ENCODE measurements at places on chromosomes 12 and 14.
A peak's percentile ranks its signal among the peaks of the same experiment; 100 is the strongest.

GRCh38 chr12:53236443-53237111 is 4.6 kb upstream of the RARG start:
- DNase-seq, result no peak

DNA sequence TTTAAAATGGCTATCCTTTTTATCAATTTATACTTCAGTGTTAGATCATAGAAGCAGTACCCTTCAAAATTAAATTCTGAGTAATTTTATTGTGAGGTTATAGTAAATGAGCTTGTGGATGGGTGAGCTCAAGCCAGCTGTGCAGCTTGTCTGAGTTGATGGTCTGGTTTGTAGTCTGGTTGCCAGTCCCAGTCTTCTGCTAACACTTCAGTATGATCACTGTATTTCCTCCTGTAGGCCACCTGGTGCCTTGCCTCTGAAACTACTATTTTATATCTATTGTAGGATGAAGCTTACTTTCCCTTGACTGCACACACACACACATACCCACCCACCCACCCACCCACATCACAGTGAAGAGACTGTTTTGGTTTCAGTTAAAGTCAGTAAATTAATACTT is 496.4 kb downstream of the PCNX1 start:
- peak; percentile 16 for DNase-seq

DNA sequence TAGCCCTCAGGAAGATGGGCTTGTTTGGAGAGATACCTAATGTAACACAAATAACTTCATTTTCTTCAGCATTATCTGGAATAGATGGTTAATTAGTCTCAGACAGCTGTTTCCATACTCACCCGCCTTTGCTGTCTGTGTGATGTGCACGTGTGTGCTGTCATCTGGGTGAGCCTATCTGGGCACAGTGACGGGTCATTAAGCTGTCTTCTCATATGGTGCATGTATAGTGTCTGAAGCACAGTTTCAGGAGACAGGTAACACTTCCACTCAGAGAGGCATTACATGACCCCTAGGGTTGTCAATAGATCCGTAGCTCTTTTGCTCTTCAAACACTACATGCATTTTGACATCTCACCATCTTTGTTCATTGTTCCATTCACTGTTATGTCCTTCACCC is 493.3 kb downstream of the APAF1 start:
- DNase-seq, result no peak

- no peak for DNase-seq
Observed at GRCh38 chr12:68854078-68854468, 46.1 kb downstream of the MDM2 start.

- no peak for DNase-seq
Observed at GRCh38 chr12:71787580-71787979, 32.9 kb downstream of the RAB21 start.

DNA sequence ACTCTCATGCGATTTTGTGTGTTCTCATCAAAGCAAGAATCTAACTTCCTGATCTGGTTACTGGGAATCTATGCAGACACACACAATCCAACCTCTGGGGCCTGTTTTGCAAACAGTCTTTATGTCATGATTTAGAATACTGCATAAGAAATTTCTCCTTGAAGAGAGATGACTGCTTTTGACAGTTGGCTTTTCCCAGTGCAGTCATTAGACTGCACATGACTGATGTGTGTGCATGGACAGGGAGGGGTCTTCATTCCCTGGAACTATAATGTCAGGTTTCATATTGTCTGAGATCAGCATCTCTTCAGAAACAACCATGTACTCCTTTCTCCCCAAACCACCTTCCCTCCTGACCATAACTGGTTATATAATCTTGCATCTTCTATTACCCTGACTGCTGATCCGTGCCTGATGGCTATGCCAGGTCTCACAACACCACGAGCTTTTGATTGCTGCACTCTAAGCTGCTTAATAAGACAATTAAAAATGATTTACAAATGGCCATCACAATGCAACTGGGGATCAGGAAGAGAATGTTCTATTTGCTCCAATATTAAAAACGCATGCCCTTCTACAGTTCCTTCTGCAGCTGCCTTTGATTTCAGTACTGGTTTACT is 995.4 kb downstream of the NRXN3 start:
- no peak for DNase-seq

GRCh38 chr12:123150275-123150743 is 581 bp downstream of the PITPNM2 start:
- no peak for DNase-seq

DNA sequence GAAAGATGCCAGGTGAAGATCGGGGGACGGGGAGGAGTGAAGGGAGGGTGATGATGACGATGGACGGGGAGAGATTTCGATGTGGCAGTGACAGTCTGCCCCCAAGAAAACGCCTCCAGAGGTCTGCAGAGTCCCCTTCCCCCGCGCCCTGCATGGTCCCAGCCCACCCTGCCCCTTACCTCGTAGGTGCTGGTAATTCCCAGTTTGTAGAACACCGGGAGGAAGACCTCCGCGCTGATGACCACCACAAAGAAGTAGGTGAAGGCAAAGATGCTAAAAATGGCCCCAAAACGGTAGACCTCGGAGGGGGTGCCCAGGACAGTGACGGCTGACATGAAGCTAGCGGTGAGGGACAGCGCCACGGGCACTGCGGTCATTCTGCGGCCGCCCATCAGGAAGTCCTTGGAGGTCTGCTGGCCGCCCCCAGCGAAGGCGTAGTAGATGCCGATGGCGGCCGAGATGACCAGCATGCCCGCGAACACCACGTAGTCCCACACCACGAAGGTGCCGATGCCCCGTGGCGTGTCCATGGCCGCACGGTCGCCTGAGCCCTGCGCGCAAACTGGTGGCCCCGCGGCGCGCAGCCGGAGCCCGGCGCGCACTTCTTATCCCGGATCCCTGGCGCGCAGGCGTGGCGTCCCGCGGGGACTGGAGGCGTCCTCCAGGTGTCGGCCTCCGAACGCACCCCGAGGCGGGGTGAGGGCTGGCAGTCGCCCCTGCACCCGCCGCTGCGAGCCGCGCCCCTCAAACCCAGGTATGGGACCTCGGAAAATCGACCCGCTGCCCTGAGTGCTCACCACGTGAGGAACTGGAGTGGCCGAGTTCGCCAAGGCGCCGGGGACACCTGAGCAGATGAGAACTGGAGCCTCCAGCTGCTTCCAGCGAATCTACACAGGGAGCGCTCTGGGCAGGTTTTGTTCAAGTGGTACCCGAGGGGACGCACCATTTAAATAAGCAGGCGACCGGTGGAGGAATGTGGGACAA is at the start of gene SLC5A8:
Gene SLC5A8 (minus strand): TSS at position 920 of the 984 bp plus-strand sequence. CDS start 390 bp downstream, at position 530.
- no peak for DNase-seq

- DNase-seq, result no peak
Observed at GRCh38 chr12:121501946-121502345, 78.9 kb downstream of the KDM2B start.

GRCh38 chr14:26427097-26427496 is 170.7 kb downstream of the NOVA1 start:
- DNase-seq, result peak; percentile 70

GRCh38 chr12:27491226-27491625 is 32.8 kb upstream of the PPFIBP1 start:
- DNase-seq, result no peak

DNA sequence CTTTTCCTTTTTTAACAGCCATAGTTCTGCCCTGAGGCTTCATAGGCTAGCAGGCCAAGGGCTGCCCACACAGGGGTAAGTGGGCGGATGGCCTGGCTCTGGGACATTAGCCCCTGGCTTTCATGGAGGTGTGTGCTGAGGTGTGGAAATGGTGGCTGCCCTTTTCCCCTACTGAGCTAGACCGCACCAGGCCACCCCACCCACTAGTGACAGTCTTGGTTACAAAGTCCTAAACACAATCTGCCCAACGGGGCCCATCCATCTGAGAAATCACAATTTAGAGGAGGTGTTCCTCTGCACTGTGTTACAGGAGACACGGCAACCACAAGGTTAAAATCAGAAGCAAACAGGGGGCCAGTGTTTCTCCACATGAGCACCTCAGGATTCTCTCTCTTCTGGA is 35.6 kb downstream of the APPL2 start:
- no peak for DNase-seq

- DNase-seq, result no peak
Observed at GRCh38 chr14:26261368-26262122, 336.3 kb downstream of the NOVA1 start.

DNA sequence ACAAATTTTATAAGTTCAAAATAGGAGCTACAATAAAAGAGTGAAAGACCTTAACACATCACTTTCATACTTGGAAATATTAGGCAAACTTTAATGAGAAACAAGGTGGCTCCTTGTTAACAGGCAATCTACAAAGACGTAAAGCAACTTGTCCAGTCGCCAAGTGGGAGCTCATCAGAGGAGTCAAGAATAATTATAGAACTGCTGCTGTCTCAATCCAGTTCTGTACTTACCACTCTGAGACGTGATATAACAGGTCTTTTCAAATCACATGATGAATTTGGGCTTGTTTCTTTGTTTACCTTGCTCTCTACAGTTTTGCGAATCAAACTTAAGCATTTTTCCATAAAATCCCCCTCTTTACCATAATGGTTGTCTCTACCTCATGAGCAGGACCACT is 3.6 kb downstream of the YBX3 start:
- DNase-seq, result no peak

GRCh38 chr12:113949321-113950305 is 16.5 kb downstream of the RBM19 start:
- DNase-seq, result no peak

GRCh38 chr14:103057028-103057371 is 349 bp downstream of the CDC42BPB start:
- DNase-seq, result no peak

- DNase-seq, result no peak
Observed at GRCh38 chr12:89135976-89136634, 216.2 kb downstream of the DUSP6 start.

Measured in NCI-H446 treated with DMSO at 0.1 percent for 48 hours (cell line).